ENCODE measurements at places on chromosomes 7 and 10. TPM values are rescaled to one million over a fixed set of nuclear protein-coding genes. Genes with fewer than 3 reads are reported as not detected.
A peak's percentile ranks its signal among the peaks of the same experiment; 100 is the strongest.

DNA sequence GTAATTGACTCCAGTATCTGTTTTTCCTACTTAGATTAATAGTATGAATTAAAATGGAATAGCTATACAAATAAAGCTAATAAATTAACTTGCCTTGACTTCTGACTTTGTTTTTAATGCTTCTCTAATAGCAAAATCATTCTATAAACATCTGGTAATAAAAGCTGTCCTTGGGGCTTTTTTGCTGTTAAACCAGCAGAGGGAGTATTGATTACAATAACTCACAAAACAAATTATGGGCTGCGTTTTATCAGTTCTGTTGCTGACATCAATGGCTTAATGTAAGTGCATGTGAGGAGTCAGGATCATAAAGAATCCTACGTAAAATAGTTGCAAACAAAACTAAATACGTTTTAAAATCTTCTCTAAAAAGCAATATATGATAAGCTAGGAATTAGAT lies 667.8 kb downstream of the PCDH15 start:
- no peak for ATAC-seq

Gene PRSS37
- 0.33 TPM for total RNA-seq

GRCh38 chr7:22481726-22482125 lies 18.3 kb downstream of the STEAP1B start:
- ATAC-seq = no peak

- no peak for ATAC-seq
Measured at GRCh38 chr10:1545524-1545923, 191.8 kb downstream of the ADARB2 start.

Gene NEURL1
- total RNA-seq = 2.5 TPM

DNA sequence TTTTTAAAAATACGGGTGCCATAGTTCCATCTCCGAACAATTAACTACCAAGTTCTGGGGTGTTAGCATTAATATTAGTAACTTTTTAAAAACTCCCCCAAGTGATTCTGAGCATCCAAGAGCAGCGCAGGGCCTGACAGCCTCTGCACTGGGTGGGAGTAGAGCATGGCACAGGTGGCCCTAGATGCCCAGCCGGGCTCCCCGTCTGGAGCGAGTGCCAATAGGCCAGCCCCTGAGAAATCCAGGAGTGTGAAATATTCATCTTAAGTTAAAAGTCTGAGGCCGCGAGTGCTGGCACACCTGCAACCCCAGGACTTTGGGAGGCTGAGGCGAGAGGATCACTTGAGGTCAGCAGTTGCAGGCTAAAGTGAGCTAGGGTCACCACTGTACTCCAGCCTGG lies 16.2 kb downstream of the FAM107B start:
- no peak for ATAC-seq

GRCh38 chr10:110044681-110045080 lies 36.9 kb downstream of the ADD3 start:
- ATAC-seq = peak; percentile 95

Gene ADAM12
- total RNA-seq = 1.5 TPM

- ATAC-seq = peak; percentile 55
Measured at GRCh38 chr7:135147341-135147898, 452 bp upstream of the TMEM140 start.

Gene CYP3A5
- total RNA-seq = 29.2 TPM
